ENCODE measurements at places on chromosomes 6 and 20. TPM values are rescaled to one million over a fixed set of nuclear protein-coding genes. Genes with fewer than 3 reads are reported as not detected.

Gene IPCEF1
- 0.61 TPM for total RNA-seq

Gene CST2
- not detected for total RNA-seq

Gene TUBB2A
- total RNA-seq = 769 TPM

Gene DNMT3B
- 29.0 TPM for total RNA-seq

Gene RBM24
- total RNA-seq = 4.9 TPM

Gene RFX6
- not detected for total RNA-seq

Gene PLAGL2
- 34.9 TPM for total RNA-seq

Gene MLIP
- total RNA-seq = 0.44 TPM

All from glutamatergic neuron (in vitro differentiated cells).